CD4-positive, alpha-beta T cell (primary cell): ENCODE measurements at places on chromosomes 16 and 17. TPM values are rescaled to one million over a fixed set of nuclear protein-coding genes. Genes with fewer than 3 reads are reported as not detected.

DNA sequence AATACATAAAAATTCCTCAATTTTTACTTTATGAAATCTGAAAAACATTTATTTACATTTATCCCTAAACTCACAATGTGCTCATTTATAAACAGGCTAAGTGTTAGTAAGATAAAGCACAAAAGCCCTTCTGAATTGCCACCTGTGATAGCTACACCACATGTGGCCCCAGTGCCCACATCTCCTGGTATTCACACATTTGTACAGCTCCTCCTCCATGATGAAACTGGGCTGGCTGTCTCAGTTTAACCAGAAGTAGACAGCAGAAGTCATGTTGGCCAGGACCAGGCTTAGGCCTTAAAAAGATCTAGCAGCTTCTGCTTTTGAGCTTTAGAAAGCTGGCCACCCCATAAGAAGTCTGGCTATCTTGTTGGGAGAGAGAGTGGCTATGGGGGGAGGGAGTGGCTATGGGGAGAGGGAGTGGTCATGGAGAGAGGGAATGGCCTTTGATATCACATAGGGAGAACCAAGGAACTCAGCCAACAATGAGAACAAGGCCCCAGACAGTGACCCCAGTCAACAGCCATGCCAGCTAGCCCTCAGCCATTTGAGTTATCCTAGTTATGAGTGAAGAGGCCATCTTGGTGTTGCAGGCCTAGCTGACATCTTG is 47.4 kb downstream of the CEP95 start:
- no peaks in the 10 kb centered on the region for H3K27me3 ChIP-seq
- H3K27ac ChIP-seq: no peak overlapping the region
- peaks cover 50% of the 10 kb centered on the region for H3K36me3 ChIP-seq
- no peak overlapping the region for H3K4me3 ChIP-seq
- DNase-seq: no peak
- no peaks in the 10 kb centered on the region for H3K4me1 ChIP-seq

The C17orf78 gene
- total RNA-seq: not detected

The KRTAP4-5 gene
- total RNA-seq: not detected

- H3K27ac ChIP-seq: no peak overlapping the region
- H3K36me3 ChIP-seq: peaks cover 60% of the 10 kb centered on the region
- no peak for DNase-seq
- H3K27me3 ChIP-seq: no peaks in the 10 kb centered on the region
- H3K4me1 ChIP-seq: peaks cover 41% of the 10 kb centered on the region
These were observed 15.7 kb downstream of the RBL2 start for GRCh38 chr16:53449816-53450517.

The G6PC1 gene
- not detected for total RNA-seq

DNA sequence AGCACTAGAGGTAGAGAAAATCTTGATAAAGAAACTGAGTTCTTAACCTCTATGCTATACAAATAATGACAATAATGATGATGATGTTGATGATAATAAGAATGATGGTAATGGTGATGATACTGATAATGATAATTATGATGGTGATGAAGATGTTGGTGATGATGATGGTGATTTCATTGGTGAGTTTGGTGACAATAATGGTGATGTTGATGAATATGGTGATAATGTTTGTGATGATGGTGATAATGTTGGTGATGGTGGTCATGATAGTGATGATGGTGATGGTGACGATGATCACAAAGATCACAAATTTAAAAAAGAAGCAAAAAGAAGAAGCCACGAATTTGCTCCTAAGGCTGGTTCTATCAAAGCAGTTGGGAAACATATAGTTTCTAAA is 519.0 kb upstream of the C16orf82 start:
- DNase-seq: no peak
- no peak overlapping the region for H3K4me3 ChIP-seq
- no peak overlapping the region for H3K27ac ChIP-seq
- H3K36me3 ChIP-seq: no peaks in the 10 kb centered on the region
- H3K27me3 ChIP-seq: no peaks in the 10 kb centered on the region

The CD300A gene
- 2.6 TPM for total RNA-seq
